ENCODE measurements at places on chromosomes 7 and 10.

- DNase-seq = no peak
These were observed 40.0 kb downstream of the FGFR2 start for GRCh38 chr10:121558238-121558637.

GRCh38 chr7:90551036-90551435 is 45.1 kb upstream of the CDK14 start:
- DNase-seq = no peak

DNA sequence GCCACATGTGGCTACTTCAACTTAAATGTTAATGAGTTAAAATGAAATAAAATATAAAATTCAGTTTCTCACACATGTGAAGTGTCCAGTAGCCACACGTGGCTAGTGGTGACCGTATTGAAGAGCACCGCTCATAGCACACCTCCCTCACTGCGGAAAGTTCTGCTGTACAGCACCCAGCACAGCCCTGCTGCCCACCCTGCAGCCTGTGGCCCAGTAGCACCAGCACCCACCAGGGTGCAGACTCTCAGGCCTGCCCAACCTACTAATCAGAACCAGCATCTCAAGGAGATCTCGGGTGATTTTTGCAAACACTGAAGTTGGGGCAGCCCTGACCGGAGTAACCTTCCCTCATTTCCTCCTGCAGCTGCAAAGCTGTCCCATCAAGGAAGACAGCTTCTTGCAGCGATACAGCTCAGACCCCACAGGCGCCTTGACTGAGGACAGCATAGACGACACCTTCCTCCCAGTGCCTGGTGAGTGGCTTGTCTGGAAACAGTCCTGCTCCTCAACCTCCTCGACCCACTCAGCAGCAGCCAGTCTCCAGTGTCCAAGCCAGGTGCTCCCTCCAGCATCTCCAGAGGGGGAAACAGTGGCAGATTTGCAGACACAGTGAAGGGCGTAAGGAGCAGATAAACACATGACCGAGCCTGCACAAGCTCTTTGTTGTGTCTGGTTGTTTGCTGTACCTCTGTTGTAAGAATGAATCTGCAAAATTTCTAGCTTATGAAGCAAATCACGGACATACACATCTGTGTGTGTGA is 162.8 kb upstream of the LANCL2 start:
- no peak for DNase-seq

GRCh38 chr10:102781090-102781920 is 37.6 kb downstream of the WBP1L start:
- DNase-seq = no peak

DNA sequence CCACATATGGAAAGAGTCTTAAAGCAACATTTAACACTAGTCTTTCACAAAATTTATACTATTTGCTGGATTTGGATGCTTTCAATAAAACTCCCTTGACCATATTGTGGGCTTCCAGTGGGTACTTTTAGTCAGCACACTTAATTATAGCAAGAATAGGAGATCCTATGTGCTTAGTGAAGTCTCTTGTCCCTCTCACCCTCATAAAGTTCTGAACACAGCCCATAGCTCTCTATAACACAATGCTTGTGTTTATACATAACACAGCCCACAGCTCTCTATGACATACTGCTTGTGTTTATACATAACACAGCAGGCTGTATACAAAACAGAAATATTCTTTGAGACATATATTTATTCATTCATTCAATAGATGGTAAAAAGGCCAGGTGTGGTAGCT is 79.0 kb downstream of the SEMA3C start:
- no peak for DNase-seq

- DNase-seq = no peak
These were observed 336.0 kb downstream of the AUTS2 start for GRCh38 chr7:69934144-69934903.

All from activated T-cell treated with anti-CD3 and anti-CD28 coated beads for 4 hours (primary cell).